ENCODE measurements at places on chromosomes 2 and 18.
A peak's percentile ranks its signal among the peaks of the same experiment; 100 is the strongest.

DNA sequence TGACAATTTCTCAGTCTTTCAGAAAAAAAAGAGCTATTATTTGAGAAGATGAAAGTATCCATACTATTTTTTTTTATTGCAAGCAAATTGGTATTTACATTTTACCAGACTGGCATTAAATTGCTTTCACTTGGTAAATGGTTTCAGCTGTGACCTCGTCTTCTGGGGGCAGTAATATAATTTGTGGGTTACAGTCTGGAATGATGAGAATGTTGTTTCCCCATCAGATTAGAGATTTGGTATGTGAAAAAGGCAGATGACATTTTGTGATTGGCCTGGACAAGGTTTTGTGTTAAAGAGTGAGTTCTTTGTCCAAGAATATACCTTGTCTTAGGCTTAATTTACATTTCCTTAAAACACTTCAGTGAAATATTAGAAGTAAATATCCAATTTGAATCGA, 390.1 kb upstream of the ST6GAL2 start:
- DNase-seq, result no peak

DNA sequence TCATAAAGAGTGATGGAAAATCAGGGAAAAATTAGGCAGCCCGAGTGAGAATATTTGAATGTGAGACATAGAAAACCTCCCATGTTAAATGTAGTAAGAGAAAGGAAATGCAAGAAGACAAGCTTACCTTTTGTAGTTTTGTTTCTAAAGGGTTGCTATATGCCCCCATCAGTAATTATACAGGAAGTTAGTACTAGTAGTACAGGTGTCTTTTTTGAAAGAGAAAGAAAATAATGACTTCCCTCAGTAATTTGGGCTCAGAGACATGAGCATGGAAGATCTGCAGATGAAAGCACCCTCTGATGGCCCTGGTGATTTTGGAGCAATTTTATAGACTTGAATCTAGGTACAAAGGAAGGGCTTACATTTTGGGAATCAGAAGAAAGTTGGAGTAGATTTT, 80.8 kb downstream of the RHBDD1 start:
- no peak for DNase-seq

- no peak for DNase-seq
These were observed 141.8 kb downstream of the FIGN start for GRCh38 chr2:163593982-163594381.

- DNase-seq, result no peak
These were observed 111.7 kb downstream of the ACVR1 start for GRCh38 chr2:157764386-157764785.

- DNase-seq, result no peak
These were observed 103.5 kb downstream of the UPP2 start for GRCh38 chr2:158205215-158205614.

DNA sequence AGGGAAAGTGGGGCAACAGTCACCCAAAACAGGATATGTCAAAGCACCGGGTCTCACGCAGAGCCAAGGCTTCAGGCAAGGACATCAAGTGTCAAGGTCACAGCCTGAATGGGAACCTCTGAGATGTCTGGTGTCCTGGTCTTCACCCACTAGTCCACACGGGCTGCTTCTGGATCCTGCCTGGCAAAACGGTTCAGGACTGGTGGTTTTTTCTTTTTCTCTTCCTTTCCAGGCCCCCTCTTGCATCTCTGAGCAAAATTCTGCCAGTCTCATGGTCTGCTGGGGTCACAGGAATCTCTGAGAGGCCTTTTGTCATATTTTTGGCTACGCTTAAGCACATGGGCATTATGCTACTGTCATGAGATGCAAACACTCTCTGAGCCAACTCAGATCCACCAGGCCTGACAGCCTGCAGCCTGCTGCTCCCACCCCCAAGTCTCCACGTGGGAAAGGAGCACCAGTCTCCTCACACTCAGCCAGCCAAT, 518.2 kb upstream of the ZEB2 start:
- DNase-seq, result peak; percentile 82

DNA sequence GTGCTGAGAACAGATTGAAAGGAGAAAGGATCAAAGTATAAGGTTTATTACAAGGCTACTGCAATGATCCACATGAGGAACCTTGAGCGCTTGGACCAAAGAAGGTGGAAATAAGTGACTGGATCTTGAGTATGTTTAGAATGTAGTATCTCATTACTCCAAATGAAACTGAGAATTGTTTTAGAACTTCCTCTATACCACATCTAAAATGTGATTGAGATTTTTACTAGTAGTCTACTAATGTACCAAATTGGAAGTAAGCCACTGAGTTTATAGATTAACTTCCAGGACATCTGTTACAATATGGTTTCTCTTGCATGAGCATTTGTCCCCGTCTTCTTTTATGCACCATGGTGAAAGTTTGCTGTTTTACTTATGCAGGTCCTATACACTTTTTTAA, 300.5 kb downstream of the SUCLG1 start:
- DNase-seq, result no peak

- DNase-seq, result no peak
These were observed 845.9 kb upstream of the ID2 start for GRCh38 chr2:7835693-7836680.

- DNase-seq, result no peak
These were observed 9.5 kb downstream of the PID1 start for GRCh38 chr2:229261599-229261998.

- DNase-seq, result no peak
These were observed 200.5 kb upstream of the HDAC4 start for GRCh38 chr2:239601201-239601851.

- no peak for DNase-seq
These were observed 270.5 kb upstream of the CDH19 start for GRCh38 chr18:66874375-66874774.

DNA sequence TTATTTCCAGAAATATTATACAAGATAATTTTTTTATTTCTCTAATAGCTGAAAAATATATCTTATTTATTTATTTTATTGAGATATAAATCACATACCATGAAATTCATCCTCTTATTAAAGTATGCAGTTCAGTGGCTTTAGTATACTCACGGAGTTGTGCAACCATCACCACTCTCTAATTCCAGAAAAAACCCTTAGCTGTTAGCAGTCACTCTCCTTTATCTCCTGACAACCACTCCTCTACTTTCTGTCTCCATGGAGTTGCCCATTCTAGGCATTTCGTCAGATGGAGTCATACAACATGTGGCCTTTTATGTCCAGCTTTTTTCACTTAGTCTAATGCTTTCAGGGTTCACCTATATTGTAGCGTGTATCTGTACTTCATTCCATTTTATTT, 66.5 kb downstream of the TCF7L1 start:
- no peak for DNase-seq

DNA sequence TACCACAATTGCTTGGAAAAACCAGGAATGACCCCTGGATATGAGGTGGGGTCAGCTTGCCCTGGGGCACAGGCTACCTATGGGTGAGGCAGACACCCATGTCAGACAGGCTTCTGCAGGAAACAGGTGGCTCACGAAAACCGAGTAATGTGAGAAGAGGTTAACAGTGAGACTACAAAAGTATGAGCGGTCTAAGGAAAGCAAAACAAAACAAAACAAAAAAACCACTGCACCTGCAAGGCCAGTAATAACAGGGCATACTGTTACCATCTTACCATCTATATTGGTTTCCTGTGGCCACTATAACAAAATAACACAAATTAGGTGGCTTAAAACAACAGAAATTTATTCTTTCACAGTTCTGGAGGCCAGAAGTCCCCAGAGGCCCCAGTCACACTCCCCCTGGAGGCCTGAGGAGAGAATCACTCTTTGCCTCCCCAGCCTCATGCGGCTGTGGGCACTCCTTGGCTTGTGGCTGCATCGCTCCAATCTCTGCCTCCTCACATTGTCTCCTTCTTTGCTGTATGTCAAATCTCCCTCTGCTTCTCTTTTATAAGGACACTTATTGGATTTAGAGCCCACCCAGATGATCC, 86.6 kb upstream of the EPC2 start:
- no peak for DNase-seq

GRCh38 chr2:187586011-187586641, 31.9 kb upstream of the TFPI start:
- DNase-seq, result no peak

DNA sequence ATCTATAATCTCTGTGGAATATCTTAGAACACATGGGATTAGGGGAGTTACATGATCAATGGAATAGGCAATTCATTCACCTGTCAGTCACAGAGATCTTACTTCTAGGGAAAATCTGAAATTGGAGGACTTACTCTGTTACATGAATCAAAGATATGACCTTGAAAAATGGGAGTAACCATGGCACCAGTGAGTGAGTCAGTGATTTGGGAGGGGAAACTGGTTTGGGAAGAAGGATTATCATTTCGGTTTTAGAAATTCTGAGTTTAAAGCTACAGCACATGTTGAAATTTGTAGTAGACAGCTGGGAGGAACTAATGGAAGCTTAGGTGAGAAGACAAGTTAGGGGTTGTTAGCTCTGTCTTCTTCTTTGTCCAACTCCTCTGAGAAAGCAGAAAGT, 153.7 kb downstream of the CAMKMT start:
- DNase-seq, result no peak

DNA sequence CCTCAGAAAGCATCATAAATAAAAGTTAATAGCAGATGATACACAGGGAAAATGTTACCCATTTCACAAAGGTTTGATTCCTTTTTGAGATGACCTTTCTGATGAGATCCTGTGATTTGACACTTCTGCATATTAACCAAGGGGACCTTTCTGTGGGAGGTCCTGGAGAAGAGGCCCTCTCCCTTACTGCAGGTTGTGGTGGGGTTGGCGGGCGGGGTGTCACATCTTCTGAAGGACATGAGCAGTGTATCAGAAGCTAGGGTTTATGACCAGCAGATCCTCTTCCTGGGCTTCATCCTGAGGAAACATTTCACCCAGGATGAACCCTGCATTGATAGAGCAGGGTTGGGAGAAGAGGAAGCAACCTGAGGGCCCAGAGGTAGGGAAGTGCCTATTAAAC, 37.2 kb upstream of the SCLY start:
- DNase-seq, result no peak

- no peak for DNase-seq
These were observed 147.9 kb downstream of the LNPK start for GRCh38 chr2:175854129-175854528.

GRCh38 chr2:182428476-182428875, 1.6 kb upstream of the PDE1A start:
- DNase-seq, result no peak

GRCh38 chr2:101873543-101873942, 118.2 kb upstream of the IL1R2 start:
- DNase-seq, result no peak

DNA sequence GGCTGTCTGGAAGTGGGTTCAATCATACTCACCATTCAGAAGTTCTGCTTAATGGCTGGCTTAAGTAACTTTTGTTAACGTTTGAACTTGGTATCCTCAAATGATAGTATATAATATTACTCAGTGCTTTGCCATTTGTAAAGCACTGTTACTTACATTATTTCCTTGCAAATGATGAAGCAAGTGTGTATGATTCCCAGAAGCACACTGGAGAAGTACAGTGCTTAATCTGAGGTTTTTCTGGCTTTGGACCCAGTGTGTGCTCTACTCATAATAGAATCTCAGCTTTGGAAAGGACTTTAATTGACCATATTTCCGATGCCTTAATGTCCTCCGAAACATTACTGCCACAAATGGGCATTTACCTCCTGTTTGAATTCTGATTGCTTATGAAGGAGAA, 63.3 kb downstream of the MAP3K20 start:
- no peak for DNase-seq

DNA sequence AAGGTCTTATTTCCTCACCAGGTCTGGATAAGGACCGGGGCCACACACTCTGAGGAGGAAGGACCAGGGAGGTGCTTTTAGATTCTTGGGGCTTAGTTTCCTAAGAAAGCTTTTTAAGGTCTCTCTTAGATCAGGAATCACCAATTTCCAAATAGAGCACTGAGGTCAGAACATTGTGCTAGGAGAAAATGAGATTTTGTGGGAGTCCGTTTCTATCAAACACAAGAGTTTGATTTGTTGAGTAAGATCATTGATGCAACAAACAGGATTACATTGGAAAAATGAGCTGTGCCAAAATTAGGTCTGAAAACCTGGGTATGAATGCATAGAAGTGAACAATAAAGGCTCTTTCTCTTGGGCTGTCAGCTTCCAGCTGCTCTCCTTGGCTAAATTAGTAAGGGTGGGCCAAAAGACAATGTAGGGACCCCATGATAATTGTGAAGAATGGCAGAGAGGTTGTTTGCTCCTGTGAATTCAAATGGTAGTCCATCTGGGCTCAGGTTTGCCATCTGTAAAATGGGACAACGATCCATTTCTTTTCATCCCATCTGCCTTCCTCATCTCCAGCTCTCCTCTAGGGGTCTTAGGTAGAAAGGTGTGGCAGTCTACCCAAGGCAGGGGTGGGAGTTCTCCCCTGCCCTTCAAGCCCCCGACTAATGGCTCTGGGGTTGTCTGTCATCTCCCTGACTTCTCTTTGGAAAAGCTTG, 20.0 kb downstream of the IGFBP2 start:
- DNase-seq, result no peak

DNA sequence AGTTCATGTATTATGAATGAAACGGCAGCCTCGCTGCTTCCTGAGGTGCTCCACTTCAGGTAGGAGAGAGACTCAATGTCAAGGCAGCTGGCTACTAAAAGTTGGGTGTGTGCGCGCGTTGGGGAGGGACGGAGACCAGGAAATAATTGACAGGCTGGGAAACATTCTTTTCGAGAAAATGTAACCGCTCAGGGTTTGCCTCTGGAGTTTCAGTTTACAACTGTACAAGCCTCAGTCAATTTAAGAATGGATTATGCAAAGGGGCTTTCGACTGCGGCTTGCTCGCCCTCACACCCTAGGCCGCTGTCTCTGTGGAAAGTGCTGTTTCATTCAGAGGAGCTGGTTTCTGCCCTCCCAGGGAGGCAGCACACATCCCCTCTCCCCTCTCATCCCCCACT, 4.4 kb upstream of the SPRED2 start:
- DNase-seq, result no peak

DNA sequence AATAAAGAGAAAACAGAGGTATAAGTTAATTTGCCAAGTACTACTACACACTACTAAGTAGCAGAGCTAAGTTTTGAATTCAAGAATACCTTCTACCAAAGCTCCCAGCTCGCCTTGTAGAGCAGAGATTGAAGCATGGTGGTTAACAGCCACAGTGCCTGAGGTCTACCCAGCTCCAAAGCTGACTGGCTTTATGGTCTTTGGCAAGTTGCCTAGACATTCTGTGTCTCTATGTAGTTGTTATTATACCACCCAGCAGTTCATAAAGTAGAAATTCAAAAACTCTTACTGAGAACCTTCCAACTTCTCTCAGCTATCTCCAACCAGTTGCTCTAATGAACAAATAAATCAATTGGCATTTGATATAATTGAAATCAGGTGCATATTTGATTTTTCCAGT, 87.8 kb downstream of the PDE11A start:
- DNase-seq, result no peak

- peak; percentile 33 for DNase-seq
These were observed 189.3 kb downstream of the KCNS3 start for GRCh38 chr2:18067588-18068384.
